ENCODE measurements at places on chromosomes 3 and 15.

- peaks cover 14% of the 10 kb centered on the region for H3K4me1 ChIP-seq
- H3K4me3 ChIP-seq = no peak overlapping the region
- H3K27ac ChIP-seq = no peak overlapping the region
- no peak for DNase-seq
Observed at GRCh38 chr3:48110463-48110862, 77.8 kb downstream of the CDC25A start.

DNA sequence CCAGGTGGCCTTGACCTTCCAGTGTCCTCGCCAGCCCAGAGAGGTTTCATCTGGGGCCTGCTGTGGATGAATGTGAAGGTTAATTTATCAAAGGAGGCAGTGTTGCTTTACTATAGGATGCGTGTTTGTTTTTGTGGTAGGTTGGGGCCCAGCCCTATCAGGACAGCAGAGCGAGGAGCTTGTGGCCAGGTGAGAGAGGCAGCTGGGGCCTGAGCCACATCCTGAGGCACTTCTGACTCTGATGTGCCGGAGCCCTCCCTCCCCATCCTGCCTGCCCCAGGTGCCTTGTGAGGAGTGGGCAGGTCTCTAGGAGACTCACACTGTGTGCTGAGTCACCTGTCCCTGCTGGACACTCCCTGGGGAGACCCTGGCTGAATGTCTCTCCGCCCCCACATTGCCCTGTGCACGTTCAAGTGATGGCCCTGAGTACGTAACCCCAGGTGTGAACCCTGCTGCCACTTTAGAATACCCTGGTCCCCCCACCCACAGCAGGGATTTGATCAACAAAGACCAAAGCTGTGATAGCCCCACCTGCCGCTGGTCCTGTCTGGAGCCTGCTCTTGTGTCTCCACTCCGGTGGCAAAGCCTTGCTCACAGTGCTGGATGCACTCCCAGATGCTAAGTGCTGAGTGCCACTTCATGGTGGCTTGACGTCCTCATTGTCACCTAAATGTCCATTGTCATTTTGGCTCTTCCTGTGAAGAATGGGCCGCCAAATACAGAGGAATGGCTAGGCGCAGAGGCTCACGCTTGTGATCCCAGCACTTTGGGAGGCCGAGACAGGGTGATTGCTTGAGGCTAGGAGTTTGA is 16.0 kb downstream of the FBLN2 start:
- no peaks in the 10 kb centered on the region for H3K4me1 ChIP-seq
- H3K36me3 ChIP-seq = no peaks in the 10 kb centered on the region
- DNase-seq = no peak

DNA sequence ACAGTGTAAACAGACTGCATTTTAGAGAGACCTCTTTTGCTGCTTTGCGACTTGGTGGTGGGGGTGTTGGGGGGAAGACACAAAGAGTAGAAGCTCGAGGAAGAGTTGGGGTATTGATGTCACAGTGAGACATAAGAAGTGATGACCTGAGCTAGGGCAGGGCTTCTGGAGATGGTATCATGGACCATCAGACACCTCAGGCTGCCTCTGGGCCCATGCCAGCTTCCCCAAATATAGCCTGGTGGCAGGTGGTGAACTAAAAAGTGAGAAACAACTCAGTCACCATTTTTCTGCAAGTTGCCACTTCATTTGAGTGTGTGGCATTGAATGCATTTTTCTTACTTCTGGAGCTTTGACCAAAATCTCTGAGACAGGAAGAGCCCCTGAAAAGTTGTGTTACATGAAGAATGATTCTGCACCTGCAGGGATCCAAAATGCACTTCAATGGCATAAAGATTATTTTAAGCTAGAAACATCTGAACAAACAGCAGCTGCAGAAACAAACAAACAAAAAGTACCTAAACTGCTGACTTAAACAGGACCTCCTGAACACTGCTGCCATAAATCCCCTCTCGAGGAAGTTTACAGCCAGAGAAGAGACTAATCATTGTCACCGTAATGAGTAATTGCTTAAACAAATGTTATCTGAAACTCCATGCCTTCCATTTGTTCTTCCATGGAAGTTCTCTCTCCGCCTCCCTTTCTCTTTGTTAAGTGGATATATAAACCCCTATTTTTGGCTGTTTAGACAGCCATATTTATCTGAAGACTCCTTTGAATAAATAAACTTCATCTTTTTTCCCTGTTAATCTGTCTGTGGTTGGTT is 15.2 kb upstream of the XIRP1 start:
- H3K27ac ChIP-seq = no peak overlapping the region
- no peaks in the 10 kb centered on the region for H3K27me3 ChIP-seq
- peaks cover 12% of the 10 kb centered on the region for H3K4me1 ChIP-seq
- no peaks in the 10 kb centered on the region for H3K36me3 ChIP-seq

DNA sequence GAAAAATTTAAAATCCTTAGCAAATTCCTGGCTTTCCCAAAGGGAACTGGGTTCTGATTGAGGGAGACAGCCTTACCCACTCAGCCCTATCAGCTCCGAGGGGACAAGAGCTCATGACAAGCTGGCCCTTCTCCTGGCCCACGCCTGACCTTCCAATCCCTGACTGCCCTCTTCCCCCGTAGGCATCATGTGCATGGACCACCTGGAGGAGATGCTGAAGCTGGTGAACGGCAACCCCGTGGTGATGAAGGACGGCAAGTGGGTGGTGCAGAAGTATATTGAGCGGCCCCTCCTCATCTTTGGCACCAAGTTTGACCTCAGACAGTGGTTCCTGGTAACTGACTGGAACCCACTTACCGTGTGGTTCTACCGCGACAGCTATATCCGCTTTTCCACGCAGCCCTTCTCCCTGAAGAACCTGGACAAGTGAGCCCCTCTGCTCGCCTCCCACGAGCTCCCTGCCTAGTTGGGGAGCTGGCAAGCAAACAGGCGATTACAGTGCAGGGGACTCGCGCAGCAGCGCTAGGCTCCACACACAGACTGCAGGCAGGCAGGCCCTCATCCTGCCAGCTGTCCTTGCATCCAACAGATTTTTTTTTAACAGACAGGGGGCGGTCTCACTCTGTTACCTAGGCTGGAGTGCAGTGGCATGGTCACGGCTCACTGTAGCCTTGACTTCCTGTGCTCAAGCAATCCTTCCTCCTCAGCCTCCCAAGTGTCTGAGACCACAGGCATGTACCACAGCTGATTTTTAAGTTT is 16.8 kb downstream of the RPUSD3 start:
- no peaks in the 10 kb centered on the region for H3K27me3 ChIP-seq
- H3K36me3 ChIP-seq = no peaks in the 10 kb centered on the region
- H3K27ac ChIP-seq = no peak overlapping the region
- no peaks in the 10 kb centered on the region for H3K4me1 ChIP-seq
- peak; percentile 18 for DNase-seq

GRCh38 chr3:124951511-124952281 is 17.1 kb upstream of the MUC13 start:
- H3K27ac ChIP-seq = no peak overlapping the region
- H3K4me3 ChIP-seq = no peak overlapping the region
- no peaks in the 10 kb centered on the region for H3K4me1 ChIP-seq
- H3K36me3 ChIP-seq = no peaks in the 10 kb centered on the region
- no peak for DNase-seq
- no peaks in the 10 kb centered on the region for H3K27me3 ChIP-seq

DNA sequence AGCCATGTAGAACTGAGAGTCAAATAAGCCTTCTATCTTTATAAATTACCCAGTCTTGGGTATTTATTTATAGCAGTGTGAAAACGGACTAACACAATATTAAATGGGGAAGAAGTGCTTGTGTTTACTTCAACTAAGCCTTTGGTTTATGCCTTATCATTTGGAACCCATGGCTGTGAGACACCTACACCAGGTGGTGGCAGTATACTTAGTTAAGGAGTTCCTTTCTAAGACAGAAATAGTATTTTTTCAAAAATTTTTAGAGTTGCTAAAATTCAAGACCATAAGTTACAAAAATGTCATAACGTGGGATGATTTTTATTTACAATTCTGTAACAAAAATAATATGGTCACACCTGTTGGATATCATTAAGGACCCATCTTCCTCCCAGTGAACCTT is 354.5 kb upstream of the SOX14 start:
- H3K4me3 ChIP-seq = no peak overlapping the region
- H3K27ac ChIP-seq = no peak overlapping the region
- no peaks in the 10 kb centered on the region for H3K4me1 ChIP-seq
- H3K27me3 ChIP-seq = no peaks in the 10 kb centered on the region
- DNase-seq = no peak
- H3K36me3 ChIP-seq = no peaks in the 10 kb centered on the region

DNA sequence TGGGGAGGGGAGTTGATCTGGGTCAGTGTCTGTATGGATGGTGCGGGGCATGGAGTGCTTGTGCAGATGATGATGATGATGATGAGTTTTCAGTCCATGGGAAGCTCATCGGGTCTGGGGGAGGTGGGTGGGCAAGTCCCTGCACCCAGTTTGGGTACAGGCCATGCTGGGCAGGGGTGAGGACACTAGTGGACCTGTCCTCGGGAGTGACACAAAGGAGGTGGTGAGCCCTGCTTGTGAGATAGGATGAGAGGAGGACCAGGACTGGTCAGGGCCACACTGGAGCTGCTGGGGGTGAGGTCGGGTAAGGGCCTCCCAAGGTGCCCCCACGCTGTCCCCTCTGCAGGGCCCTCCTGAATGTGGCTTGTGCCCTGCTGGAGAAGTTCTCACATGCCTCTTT is 177.9 kb downstream of the APBA2 start:
- no peak overlapping the region for H3K27ac ChIP-seq
- no peak for DNase-seq
- no peaks in the 10 kb centered on the region for H3K4me1 ChIP-seq
- H3K36me3 ChIP-seq = no peaks in the 10 kb centered on the region
- no peaks in the 10 kb centered on the region for H3K27me3 ChIP-seq

All from CD4-positive, alpha-beta memory T cell (primary cell).